ENCODE measurements at places on chromosomes 6 and 20.

GRCh38 chr6:32741031-32741960, at the start of gene HLA-DQA2:
Gene HLA-DQA2 (plus strand): TSS chr6:32741391. CDS start chr6:32741444, 53 bp downstream.
- DNase-seq, result no peak

DNA sequence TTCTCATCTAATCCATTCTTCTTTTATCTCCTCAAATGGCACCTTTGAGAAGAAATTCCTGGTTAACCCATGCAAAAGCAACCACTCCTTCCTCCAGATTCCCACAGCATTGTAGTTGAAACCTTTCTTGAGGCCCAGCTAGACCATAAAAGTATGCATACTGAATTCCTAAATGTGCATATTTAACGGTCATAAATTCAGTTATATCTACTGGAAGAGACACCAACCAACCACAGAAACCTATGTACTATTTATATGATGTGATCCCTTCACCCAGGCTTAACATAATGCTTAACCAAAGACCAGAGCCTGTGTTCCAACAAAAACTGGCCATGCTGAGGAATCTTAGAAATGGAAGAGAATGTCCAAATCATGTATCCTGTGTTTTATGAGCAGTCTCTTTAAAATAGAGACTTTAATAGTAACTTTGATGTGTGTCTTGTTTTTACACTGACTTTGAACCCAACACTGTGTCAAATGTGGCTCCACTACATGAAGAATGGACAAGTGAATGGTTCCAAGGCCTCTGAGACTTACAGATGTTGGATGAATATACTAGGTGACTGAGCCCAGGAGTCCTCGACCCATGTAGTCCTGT, 11.4 kb upstream of the TAF8 start:
- DNase-seq, result no peak

DNA sequence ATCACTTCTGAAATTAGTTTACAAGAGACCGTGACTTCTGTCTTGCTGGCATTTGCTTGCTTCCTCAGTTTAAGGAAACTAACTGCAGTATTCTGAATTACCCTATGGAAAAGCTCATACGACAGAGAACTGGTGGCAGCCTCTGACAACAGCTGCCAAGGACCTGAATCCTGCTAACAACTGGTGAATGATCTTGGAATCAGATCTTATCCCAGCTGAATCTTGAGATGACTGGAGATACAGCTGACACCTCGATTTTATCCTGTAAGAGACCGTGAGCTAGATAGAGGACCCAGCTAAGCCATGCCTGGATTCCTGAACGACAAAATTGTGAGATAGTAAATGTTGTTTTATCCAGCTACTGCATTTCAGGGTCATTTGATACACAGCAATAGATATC, 202.3 kb downstream of the OGFRL1 start:
- DNase-seq, result no peak

- no peak for DNase-seq
Measured at GRCh38 chr6:113185299-113185698, 671.8 kb upstream of the MARCKS start.

DNA sequence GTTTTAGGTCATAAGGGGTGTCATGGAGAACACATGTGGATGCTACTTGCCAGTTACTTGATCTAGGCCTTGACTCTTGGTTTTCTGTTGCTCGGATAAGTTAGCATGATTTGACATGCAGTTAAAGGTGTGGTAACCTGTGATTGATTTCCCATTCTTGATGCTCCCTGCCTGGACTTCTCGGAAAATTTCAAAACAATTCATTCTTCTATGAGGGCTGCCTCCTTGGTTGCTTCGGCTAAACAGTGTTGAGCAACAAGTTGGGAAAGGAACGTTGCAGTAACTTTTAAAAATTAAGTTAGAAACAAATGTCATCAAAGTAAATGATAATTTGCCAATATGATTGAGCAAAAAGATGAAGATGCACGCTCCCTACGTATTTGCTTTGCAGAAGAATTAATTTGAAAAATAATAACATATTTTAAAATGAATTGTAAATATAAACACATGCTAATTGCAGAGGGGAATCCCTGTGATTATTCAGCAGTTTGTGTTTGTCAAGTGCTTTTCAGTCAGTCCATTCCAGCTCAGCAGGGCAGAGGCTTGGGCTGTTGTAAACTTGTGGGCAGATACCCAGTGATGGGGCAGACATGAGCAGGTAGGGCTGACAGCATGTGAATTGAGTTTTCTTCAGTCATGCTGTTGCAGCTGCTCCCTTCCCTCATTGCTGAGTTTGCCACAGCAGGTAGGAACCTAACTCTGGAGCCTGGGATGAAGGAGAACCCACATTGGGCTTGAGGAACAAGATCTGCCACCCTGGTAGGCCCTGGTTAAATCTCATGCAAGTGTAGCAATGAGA, 110.2 kb downstream of the ESR1 start:
- no peak for DNase-seq

GRCh38 chr20:32153156-32153665, 43.7 kb downstream of the TM9SF4 start:
- DNase-seq, result no peak

Measured in CD4-positive, alpha-beta T cell treated with Interleukin-17A for 1 hour (primary cell).